ENCODE measurements at places on chromosomes 4 and X.

DNA sequence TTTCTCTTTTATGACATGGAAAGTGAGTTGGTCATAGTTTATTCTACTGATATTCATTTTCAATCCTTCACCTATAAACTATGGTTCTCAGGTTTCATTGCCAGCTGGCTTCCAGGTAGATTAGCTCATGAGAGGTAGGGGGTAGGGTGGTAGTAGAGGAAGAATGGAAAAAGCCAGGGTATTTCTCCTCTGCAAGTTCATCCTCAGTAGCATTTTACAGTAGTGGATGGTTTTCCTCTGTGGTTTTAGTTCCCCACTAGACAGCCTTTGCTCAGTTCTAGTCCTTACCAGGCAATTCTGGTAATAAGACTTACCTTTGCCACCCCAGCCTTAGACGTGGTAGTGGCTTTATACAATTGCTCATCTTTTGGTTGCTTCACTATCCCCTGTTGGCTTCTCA lies 8.9 kb upstream of the NAA11 start:
- no peak for DNase-seq

- DNase-seq, result no peak
These were observed 13.7 kb downstream of the PITX2 start for GRCh38 chr4:110609044-110609750.

- no peak for DNase-seq
These were observed 69.4 kb downstream of the TRAPPC11 start for GRCh38 chr4:183728223-183729068.

GRCh38 chr4:145565328-145565727 lies 53.9 kb upstream of the MMAA start:
- DNase-seq, result no peak

DNA sequence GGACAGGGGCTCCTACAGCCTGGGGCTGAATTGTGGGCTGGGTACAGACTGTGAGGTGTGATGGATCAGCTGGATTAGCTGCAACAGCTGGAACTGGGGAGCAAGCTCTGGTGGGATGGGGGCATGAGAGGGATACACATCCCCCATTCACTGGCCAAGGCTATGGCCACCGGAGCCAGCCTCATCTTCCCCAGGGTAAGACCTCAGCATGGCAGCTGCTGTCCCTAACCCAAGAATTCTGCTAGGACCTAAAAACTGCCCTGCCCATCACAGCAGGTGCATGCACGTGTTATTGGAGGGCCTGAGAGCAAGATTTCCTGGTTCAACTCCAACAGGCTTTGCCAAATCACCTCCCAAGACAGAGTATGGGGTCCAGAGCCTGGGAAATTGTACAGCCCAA lies 258.6 kb upstream of the AGTR2 start:
- no peak for DNase-seq

DNA sequence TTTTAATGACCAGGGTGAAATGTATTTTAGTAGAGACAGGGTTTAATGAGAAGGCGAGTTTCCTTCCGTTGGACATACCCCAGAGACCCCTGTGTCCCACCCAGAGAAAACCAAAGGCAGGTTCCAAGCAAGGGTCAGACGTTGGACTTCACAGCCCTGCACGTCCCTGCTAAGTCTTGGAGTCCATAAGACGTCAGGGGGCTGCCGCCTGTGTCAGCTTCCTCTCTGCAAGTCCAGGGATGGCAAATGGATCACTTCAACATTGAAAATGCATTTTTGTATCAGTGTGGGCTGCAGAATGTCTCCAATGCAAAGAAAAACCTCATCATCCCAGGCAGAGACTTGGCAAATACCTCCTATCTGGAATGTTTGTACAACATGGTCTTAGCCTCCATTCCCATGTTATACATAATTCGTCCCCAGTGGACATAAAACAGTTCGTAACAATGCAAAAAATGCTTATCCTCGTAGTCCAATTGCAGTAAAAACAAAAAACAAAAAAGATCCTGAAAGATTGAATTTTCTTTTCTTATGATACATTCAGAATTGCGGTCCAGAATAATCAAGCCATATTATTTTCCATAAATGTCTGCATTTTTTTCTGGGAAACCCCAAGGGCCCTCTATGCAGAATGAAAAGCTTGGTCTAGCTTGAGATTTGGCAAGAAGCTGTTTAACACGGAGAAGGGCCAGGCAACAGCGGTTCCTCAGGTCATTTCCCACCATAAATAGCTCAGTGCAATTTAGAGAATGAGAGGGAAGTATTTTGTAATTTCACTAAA lies 190.9 kb downstream of the SHOX start:
- no peak for DNase-seq

GRCh38 chrX:123340696-123341095 lies 156.6 kb downstream of the GRIA3 start:
- DNase-seq, result no peak

DNA sequence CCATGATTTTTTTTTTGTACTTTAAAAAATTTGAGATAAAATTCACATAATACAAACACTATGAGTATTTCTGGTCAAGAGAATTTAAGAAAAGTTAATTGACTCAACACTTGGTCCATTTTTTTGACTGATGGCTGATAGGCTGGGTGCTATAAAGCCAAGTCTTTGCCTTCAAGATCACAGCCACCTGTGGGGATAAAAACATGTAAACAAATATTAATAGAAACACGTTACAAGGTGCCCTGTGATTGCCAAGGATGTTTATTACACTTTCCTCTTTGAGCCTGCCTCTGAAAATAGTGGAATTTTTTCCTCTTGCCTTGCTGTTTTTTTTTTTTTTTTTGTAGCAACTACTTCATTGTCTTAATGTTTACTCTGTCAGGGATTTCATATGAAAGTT lies 63.3 kb downstream of the FHIP1A start:
- DNase-seq, result no peak

DNA sequence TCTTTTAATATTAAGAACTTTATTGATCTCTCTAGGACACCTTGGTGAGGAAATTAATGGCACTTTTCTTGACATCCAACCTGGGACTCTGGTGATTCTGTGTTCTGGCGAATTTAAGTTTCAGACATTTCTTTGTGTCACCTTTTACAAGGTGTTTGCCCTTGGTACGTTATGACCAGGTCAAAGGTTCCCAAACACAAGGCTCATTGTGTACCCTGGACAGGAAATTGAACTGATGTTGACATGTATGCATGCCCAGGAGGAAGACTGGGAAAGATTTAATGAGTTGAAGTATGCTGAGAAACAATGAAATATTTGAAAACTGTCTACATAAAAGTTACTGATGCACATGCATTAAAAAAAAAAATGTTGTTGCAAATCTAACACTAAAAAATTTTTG lies 22.1 kb downstream of the NIPAL1 start:
- DNase-seq, result no peak

DNA sequence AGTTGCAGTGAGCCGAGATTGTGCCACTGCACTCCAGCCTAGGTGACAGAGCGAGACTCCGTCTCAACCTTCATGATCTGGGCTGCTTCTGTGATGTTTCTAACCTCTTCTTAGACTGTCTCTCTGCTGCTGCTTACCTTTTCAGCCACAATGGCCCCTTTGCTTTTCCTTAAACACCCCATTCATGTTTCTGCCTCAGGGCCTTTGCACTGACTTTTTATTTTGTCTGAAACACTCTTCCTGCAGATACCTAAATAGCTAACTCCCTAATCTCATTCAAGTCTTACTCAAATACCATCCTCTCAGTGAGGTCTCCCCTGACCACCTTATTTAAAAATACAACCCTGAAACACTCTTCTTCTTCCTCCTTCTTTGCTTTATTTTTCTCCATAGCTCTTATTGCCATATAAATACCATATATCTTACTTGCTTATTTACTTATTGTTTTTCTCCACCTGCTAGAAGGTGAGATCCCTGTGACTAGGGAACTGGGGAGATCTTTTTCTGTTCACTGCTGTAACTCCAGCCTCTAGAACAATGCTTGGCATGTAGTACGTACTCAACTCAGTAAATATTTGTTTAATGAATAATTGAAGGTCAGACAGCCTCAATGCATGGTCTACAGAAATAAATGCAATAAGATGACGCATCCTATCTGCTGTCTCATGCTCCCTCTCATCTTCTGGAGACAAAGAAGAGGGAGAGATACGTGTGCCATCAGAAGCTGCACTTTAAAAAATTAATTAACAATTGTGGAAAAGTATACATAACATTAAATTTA lies 43.8 kb upstream of the SETD7 start:
- no peak for DNase-seq

DNA sequence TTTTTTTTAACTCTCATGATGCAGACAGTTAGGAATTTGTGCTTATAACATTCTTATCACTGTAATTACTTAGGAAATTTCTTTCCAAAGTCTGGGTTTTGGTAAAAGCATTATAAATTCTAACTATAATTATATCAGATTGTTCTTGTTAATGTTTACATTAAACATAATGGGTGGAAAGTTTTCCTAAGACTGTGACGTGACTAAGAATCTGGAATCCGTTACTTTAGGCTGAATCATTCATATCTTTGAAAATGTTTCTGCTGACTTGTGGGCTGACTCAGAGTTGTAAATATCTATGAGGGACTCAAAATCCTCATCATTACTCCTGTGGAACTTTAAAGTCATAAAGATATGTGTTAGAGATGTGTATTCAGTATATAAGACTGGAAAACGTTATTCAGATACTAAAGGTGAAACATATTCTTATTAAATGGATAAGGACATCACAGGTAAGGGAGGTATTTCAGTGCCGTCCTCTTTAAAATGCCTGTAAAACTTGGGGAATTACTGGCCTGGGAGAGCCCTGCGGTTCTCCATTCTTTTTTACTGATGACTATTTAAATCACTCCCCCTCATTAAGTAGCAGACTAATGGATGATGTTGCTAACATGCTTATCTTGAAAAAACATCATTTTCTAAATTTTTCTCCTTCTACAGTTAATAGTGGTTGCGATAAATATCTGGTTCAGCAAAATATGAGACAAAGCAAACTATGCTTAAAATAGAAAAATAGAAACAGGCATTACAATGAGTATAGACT lies 159.0 kb downstream of the DCLK2 start:
- DNase-seq, result no peak

DNA sequence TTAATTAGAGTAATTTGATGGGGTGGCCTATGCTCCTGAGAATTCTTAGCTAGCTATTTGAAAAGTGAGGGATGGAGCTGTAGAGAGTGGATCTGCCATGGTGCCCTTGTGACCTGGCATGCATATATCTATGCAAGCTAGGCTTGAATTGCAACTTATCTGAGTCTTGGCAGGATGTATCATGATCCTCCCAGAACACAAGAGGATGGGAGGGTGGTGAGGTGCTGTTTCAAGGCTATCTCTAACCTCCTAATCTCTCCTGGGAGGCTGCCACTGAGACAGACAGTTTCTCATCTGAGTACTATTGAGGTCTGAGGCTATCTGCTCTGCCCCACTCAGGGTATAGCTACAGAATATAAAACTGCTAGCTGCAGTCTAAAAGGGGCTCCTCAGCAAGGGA lies 56.6 kb downstream of the BRCC3 start:
- no peak for DNase-seq

- no peak for DNase-seq
These were observed at the start of gene PAGE4 for GRCh38 chrX:49829016-49829415. Gene PAGE4 (plus strand): TSS chrX:49829303. CDS start chrX:49830429, 1,126 bp downstream.

GRCh38 chr4:13940921-13941320 lies 313.4 kb upstream of the BOD1L1 start:
- no peak for DNase-seq

GRCh38 chr4:140427106-140427918 lies at the start of gene CLGN:
Gene CLGN (minus strand): TSS chr4:140427648. CDS start chr4:140413078, 14,570 bp downstream.
- DNase-seq, result no peak

GRCh38 chr4:91304292-91304691 lies 999.5 kb upstream of the GRID2 start:
- no peak for DNase-seq

- no peak for DNase-seq
These were observed 13.8 kb downstream of the CENPC start for GRCh38 chr4:67531379-67531962.

- DNase-seq, result no peak
These were observed 66.7 kb upstream of the NDUFC1 start for GRCh38 chr4:139368998-139369397.

DNA sequence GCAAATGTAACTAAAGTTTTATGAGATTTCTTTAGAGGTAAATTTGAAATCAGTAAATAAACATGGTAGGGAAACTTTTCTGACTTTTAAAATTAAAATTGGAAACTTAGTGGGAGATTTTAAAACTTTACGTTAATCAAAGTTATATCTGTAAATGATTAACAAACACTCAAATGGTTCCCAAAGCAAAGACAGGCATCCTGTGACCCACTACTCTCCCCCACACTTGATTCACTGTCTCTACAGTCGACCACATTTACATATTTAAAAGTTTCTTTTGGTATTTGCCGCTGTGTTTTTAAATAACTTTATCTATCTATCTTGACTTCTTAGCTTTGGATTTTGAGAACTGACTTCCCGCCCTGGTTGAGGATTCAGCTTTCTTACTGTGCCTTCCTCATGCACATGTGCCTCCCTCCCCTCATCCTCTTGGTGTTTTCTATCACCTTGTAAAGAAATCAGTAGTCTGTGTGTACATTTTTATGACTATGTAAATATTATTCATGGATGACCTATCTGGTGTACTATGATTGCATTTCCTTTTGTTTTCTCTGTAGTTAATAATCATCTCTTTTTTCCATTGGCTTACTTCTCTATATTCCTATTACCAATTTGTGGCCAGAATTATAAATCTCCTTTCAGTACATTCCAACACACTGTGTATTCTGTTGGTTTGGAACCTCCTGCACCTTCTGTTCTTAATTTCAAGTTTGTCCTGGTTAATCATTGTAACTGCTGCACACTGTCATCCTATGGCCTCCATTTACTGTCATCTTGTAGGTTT lies 72.6 kb downstream of the WWC2 start:
- DNase-seq, result no peak
